Upper lobe of right lung (tissue), 1 donor: ENCODE measurements at places on chromosomes 12 and 14. TPM values are rescaled to one million over a fixed set of nuclear protein-coding genes. Genes with fewer than 3 reads are reported as not detected.

Gene DDX54
- total RNA-seq: 55.8 TPM

Gene LIMA1
- 81.1 TPM for total RNA-seq

- DNase-seq: no peak
- H3K4me1 ChIP-seq: peaks cover 21% of the 10 kb centered on the region
- no peak overlapping the region for H3K4me3 ChIP-seq
- H3K27ac ChIP-seq: peak overlapping the region; percentile 78
- peaks cover 11% of the 10 kb centered on the region for H3K36me3 ChIP-seq
- H3K27me3 ChIP-seq: no peaks in the 10 kb centered on the region
Observed at GRCh38 chr12:69533844-69534243, 51.4 kb upstream of the CCT2 start.

DNA sequence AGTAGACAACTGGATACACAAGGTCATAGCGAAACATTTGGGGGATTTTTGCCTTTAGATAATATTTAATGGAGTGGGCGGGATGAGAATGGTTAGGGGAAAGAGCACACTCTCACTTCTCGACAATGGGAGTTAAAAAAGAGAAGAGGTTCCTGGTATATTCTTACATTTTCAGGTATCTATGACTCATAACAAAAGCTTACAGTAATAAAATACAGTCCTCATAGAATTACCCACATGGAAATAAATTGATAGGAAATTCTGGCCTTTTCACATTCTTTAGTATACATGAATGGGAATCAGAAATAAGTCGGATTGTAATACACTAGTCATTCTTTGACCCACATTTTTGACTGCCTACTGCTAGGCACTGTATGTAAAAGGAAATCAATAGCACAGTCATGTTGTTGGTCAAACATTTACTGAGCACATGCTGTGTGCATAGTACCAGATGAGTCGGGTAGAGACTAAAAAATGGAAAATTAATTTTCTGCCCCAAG, 8.2 kb upstream of the CRADD start:
- no peaks in the 10 kb centered on the region for H3K36me3 ChIP-seq
- H3K4me3 ChIP-seq: no peak overlapping the region
- H3K27ac ChIP-seq: no peak overlapping the region

- no peak overlapping the region for H3K4me3 ChIP-seq
- H3K27ac ChIP-seq: no peak overlapping the region
- H3K36me3 ChIP-seq: no peaks in the 10 kb centered on the region
- H3K27me3 ChIP-seq: no peaks in the 10 kb centered on the region
- no peaks in the 10 kb centered on the region for H3K4me1 ChIP-seq
- no peak for DNase-seq
Observed at GRCh38 chr12:56775638-56776037, 12.5 kb downstream of the HSD17B6 start.

DNA sequence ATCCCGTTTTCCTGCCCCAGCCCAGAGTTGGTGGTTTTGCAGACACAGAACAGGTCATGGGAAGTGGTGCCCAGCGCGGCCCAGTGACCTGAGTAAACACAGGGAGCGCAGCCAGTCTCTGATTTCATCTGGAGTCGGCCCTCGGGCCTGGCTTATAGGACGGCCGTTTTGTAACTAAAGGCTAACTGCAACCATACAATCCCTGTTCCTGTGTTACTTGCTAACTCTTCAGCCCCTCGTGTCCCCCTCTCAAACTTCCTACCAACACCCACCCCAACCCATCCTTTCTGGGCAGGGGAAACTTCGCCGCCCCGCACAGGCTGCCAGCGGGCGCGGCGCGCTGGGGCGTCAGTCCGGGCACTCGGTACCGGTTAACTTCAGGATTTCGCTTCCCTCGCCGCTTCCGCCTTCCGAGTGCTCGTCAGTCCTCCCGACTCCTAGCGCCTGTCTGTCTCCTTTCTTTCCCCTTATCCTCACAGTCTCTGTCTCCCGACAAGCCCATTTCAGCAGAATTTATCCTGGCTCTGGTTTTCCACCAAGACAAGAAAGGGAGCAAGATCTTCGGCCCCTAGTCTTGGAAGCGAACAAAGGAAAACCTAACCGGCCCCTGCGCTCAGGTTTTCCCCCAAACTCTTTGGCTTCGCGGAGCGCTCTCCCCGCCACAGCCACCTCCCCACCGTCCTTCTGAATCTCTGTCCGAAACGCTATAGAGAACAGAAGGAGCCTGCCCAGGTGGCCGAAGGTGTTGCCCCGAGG, 2.0 kb downstream of the SIX1 start:
- H3K27ac ChIP-seq: no peak overlapping the region
- no peaks in the 10 kb centered on the region for H3K36me3 ChIP-seq
- H3K27me3 ChIP-seq: peaks cover 98% of the 10 kb centered on the region
- no peak for DNase-seq
- H3K4me1 ChIP-seq: peaks cover 29% of the 10 kb centered on the region
- peak overlapping the region; percentile 28 for H3K4me3 ChIP-seq

GRCh38 chr12:20140751-20141150, 227.6 kb upstream of the PDE3A start:
- DNase-seq: no peak
- no peaks in the 10 kb centered on the region for H3K27me3 ChIP-seq
- no peak overlapping the region for H3K4me3 ChIP-seq
- H3K36me3 ChIP-seq: no peaks in the 10 kb centered on the region
- no peaks in the 10 kb centered on the region for H3K4me1 ChIP-seq

Gene KRT2
- total RNA-seq: not detected

GRCh38 chr12:64160021-64160710, 61.9 kb downstream of the KICS2 start:
- H3K4me1 ChIP-seq: no peaks in the 10 kb centered on the region
- no peaks in the 10 kb centered on the region for H3K36me3 ChIP-seq
- no peak for DNase-seq
- H3K27me3 ChIP-seq: no peaks in the 10 kb centered on the region
- no peak overlapping the region for H3K4me3 ChIP-seq
- no peak overlapping the region for H3K27ac ChIP-seq

- no peak overlapping the region for H3K27ac ChIP-seq
- peaks cover 3% of the 10 kb centered on the region for H3K36me3 ChIP-seq
- no peak overlapping the region for H3K4me3 ChIP-seq
Observed at GRCh38 chr12:52049688-52050087, 1.6 kb upstream of the NR4A1 start.

Gene STAC3
- total RNA-seq: 6.0 TPM

DNA sequence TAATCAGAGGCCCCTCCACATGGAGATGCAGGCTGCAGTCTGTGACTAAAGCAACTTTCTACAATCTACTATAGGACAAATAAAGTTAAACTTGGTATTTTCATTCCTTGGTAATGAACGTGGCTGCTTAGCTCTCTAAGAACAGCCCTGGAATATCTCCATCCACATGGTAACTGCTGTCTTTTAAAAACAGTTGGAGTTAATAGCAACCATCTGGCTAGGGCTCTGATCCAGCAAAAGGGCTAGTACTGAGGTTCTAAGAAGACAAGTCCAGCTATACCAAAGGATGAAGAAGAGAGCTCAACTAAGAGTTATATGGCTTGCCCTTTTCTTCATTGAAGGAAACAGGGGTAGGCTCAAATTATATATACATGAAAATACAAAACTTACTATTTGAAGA, 920.1 kb downstream of the FLRT2 start:
- no peak for DNase-seq
- no peak overlapping the region for H3K4me3 ChIP-seq
- H3K27me3 ChIP-seq: no peaks in the 10 kb centered on the region
- no peak overlapping the region for H3K27ac ChIP-seq
- no peaks in the 10 kb centered on the region for H3K4me1 ChIP-seq
- H3K36me3 ChIP-seq: no peaks in the 10 kb centered on the region

Gene ZNF268
- 25.4 TPM for total RNA-seq

DNA sequence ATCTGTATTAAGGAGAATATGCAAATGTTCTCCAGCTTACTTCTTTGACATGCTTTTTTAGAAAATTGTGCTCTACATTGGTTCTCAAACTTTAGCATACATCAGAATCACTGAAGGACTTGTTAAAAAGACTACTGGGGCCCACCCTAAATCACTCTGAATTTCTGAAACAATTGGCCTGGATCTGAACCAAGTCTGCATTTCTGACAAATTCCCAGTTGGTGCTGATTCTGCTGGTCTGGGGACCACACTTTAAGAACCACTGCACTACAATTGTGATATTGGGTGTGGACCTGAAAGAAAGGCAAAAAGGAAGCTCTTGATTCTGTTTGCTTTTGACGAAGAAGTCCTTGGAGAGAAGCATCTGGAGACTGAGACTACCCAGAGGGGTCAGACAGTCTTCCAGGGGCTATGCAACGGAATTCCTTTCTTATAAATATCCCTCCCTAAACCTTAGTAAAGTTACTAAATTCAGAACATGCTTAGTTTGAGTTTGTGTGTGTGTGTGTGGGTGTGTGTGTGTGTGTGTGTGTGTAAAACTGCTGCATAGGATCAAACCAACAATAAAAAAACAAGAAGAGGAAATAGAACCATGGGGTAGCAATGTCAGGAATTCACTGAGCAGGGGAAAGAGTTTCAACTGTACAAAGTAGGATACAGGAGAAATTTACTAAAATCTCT, 36.8 kb downstream of the EAPP start:
- H3K36me3 ChIP-seq: no peaks in the 10 kb centered on the region
- DNase-seq: no peak
- no peaks in the 10 kb centered on the region for H3K4me1 ChIP-seq
- H3K4me3 ChIP-seq: no peak overlapping the region

- H3K27me3 ChIP-seq: no peaks in the 10 kb centered on the region
- no peak overlapping the region for H3K4me3 ChIP-seq
- peaks cover 44% of the 10 kb centered on the region for H3K4me1 ChIP-seq
- no peaks in the 10 kb centered on the region for H3K36me3 ChIP-seq
- DNase-seq: no peak
Observed at GRCh38 chr12:92074889-92075288, 70.8 kb downstream of the BTG1 start.

Gene PRH2
- not detected for total RNA-seq

DNA sequence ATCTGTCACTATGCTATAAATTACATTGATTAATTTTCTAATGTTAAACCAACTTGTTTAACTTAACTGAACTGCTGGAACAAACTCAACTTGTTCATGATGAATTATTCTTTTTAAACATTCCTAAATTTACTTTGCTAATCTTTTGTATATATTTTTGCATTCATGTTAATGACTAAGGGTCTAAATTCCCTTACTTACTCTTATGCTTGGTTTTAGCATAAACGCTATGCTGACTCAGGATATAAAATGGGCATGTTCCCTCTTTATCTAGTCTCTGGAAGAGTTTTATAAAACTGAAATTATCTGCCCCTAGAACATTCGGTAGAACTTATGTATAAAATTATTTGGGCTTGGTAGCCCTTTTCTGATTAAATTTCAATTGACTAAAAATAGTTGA, 342.8 kb upstream of the DIO2 start:
- H3K4me3 ChIP-seq: no peak overlapping the region
- H3K36me3 ChIP-seq: no peaks in the 10 kb centered on the region

Gene MRPL42
- total RNA-seq: 49.4 TPM

- no peak for DNase-seq
- H3K36me3 ChIP-seq: no peaks in the 10 kb centered on the region
- H3K4me1 ChIP-seq: no peaks in the 10 kb centered on the region
- peak overlapping the region; percentile 77 for H3K4me3 ChIP-seq
- peak overlapping the region; percentile 95 for H3K27ac ChIP-seq
- H3K27me3 ChIP-seq: no peaks in the 10 kb centered on the region
Observed at GRCh38 chr12:95216711-95217376, 423 bp downstream of the FGD6 start.

- DNase-seq: no peak
- H3K27ac ChIP-seq: no peak overlapping the region
- no peaks in the 10 kb centered on the region for H3K36me3 ChIP-seq
- no peaks in the 10 kb centered on the region for H3K27me3 ChIP-seq
Observed at GRCh38 chr12:112353393-112353792, 28.8 kb downstream of the HECTD4 start.

DNA sequence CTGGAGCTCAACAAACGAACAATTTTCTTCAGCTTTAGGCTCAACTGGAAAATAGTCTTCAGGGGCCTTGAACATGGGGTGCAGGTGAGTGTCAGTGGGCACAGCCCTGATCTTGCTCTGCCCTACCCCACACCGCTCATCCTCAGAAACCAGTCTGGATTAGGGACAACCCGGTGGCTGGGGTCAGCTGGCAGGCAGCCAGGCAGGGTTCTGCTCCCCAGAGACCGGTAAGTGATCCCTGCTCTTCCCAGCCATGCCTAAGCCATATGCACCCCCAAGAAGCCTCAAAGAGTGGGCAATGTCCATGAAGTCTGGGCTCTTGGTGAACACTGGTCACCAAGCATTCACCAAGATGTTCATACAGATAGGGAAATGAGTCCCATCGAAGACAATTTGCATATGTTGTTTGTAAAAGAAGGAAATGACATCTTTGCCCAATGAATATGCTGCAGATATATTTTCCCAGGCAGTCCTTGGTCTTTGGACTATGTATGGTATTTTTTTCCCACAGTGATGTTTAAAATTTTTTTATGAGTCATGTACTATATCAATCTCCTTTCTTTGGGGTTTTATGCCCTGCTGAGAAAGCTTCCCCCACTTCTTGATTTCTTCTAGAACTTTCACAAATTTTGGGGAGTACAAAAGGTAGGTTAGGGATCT, 63.9 kb upstream of the VASH1 start:
- no peak overlapping the region for H3K4me3 ChIP-seq
- H3K27me3 ChIP-seq: no peaks in the 10 kb centered on the region
- DNase-seq: no peak
- H3K36me3 ChIP-seq: no peaks in the 10 kb centered on the region
- H3K27ac ChIP-seq: no peak overlapping the region
